ENCODE measurements at places on chromosomes 3 and 15.

- no peak for DNase-seq
Observed at GRCh38 chr3:132563420-132564069, 33.5 kb upstream of the ACKR4 start.

DNA sequence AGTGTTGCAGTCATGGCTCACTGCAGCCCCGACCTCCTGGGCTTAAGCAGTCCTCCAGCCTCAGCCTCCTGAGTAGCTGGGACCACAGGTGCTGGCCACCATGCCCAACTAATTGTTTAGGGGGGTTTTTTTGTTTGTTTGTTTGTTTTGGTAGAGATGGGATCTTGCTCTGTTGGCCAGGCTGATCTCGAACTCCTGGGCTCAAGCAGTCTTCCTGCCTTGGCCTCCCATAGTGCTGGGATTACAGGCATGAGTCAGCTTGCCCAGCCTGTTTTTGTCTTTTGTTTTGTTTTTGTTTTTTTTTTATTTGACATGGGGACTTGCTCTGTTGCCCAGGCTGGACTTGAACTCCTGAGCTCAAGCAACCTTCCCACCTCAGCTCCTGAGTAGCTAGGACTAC is 17.4 kb downstream of the NDUFB5 start:
- no peak for DNase-seq

- peak; percentile 91 for DNase-seq
Observed at GRCh38 chr3:159765030-159765859, 223.4 kb upstream of the IL12A start.

DNA sequence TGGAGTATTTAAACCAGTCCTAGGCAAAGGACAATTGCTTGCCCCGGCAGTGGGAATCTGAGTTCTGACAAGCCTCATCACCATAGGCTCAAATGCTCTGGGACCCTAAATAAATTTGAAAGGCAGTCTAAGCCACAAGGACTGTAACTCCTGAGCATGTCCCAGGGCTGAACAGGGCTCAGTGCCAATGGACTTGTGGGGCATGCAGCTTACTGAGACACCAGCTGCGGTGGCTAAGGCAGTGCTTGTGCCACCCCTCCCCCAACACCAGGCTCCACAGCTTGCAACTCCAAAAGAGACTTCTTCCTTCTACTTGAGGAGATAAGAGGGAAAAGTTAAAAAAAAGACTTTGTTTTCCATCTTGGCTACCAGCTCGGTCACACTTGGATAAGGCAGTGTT is 289.7 kb upstream of the DCBLD2 start:
- DNase-seq = no peak

DNA sequence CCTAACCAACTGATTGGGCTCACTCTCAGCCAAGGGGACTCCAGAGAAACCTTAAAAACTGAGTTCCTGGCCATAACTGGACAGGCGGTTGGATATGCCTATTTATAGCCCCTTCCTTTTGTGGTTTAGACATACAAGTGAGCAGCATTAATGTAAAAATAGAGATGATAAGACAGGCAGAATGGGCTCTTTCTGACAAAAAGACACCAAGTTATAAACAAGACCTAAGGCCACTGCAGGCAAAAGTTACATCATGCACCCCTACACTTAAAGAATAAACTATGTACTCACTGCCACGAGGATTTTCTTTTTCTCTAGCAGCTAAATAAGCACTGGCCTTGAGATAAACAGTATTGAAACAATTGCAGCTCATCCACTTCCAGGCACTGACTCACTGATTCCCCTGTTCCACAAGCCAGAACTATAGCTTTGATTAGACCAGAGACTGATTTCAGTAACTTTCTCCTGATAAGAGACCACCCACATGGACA is 30.1 kb downstream of the SUCNR1 start:
- no peak for DNase-seq

DNA sequence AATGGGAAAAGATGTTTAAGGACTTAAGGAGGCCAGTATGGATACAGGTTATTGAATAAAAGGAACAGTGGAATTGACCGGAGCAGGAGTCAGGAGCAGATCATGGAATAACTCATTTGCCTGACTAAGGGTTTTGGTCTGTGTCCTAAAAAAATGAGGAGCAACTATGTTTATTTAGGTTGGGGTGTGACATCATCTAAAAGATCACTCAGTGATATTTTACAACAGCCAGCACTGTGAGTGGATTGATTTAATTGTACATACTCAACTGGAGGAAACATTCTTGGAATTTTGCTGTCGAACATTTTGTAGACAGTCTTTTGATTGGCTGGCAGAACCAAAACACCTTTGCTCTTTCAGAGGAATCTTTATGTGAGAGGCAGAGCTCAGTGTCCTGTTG is 348.6 kb upstream of the CDIN1 start:
- DNase-seq = peak; percentile 24

DNA sequence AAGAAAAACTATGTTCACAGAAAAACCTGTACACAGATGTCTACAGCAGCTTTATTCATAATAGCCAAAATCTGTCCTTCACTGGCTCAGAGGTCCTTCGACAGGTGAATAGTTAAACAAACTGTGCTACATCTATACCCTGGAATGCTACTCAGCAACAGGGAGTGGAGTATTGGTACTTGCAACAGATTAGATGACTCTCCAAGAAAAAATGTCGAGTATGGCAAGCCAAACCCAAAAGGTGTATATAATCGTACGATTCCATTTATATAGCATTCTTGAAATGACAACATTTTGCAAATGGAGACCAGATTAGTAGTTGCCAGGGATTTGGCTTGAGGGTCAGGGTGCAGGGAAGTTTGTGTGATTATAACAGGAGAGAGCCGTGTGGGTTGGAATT is 22.4 kb upstream of the RGMA start:
- DNase-seq = no peak

GRCh38 chr3:46705751-46706552 is 4.8 kb downstream of the TMIE start:
- no peak for DNase-seq

GRCh38 chr3:178546079-178546478 is 9.8 kb downstream of the KCNMB2 start:
- DNase-seq = no peak

DNA sequence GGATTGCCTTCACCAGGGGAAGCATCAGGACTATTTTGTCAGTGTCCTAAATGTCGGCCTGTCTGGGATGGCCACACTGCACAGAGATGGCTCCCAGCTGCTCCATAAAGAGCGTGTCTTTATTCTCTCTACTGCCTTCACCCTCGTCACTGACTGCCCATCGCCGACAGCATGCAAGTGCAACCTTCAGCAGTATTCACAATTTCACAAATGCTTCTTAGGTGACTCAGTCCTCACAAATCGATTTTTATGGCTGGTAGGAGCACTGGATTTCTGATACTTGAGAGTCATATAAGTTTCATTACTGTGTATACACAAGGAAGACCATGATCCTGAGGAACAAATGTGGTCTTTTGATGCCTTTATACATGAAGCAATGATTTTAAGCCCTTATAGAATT is 1.1 kb upstream of the SSUH2 start:
- no peak for DNase-seq

DNA sequence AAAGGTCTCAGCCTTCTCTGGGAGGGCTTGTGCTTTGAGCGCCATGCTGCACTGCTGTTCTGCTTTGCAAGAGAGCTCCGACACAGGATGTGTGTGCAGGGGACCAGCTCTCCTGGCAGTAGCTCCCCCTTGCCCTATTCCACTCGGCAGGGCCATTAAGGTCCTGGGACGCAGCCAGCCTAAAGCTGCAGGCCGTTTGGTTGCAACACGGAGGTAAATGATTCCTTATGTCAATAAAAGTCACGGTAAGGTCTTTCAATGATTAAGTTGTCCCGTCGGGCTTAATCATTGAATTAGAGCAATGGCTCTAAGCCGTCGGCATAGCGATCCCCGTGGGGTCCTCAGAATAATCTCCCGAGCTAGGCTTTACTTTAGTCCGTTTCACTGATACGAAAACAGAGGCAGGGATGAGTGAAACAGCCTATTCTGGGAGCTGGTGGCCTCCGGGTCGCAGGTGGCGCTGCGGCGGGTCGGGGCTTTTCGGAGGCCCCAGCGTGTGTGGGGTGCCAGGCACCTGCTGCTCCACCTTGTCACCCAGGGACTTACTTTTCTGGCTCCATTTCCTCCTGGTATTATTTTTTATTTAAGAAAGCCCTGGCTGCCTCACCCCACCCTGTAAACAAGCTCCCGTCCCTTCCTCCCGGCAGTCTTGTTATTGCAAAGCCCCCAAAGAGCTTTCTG is 525.2 kb downstream of the OCA2 start:
- no peak for DNase-seq

- peak; percentile 10 for DNase-seq
Observed at GRCh38 chr3:73228437-73228836, 167.0 kb downstream of the EBLN2 start.

DNA sequence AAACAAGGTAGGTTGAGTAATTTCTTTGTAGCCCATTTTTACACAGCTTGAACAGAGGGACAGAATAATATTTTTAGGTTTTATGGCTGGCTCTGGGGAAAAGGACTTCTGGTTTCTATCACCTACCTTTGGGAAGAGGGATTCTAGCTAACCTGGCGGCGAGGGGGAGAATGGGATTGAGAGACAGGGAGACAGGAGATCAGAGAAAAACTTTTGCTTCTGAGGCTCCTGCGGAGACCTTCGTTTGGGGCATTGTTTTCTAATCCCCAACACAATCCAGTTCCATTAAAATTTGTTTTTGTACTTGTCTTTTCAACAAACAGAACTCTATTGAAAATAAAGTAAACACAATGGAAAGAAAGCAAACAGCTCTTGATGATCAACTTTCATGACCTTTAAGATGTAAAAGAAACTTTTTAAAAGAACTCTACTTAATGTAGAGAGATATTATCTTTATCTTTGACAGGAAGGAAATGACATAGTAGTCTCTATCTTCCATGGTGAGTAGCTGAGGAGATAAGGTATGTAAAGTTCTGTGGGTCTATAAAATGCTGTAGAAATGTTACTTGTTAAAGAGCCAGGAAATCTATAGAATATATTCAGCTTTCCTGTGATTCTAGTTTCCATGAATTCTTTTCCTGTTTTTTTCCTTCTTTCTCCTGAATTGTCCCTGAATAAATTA is 37.0 kb upstream of the P2RY1 start:
- DNase-seq = no peak

- DNase-seq = no peak
Observed at GRCh38 chr15:78321041-78321570, 19.0 kb upstream of the CRABP1 start.

- no peak for DNase-seq
Observed at GRCh38 chr3:35849963-35850362, 210.6 kb downstream of the ARPP21 start.

DNA sequence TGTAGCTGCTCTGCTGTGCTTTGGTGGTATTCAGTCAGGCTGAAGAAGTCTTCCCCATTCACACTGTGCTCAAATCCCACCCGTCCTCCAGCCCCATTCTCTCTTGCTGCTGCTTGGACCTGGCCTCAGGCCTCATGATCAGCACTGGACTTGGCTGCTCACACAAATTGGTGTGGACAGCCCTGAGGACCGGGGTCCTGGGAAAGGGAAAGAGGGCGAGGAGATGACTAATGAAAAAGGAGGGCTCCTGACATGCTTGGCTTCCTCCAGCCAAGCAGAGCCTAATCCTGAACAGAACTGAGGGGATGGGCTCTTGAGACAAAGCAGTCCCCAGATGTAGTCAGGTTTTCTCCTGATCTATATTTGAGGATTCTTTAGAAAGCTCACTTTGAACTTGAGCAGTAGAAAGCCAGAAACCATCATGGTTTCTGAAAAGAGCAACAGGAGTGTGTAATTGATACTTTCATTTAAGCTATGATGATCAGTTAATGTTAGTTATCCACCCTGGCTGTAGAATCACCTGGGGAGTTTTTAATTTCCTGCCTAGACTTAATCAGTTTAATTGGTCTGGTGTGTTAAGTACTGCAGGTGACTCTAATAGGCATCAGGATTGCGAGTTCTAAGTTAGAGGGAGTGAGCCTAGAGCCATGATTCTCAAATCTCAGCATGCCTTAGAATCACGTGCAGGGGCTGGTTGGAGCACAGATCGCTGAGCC is 79.4 kb upstream of the THBS1 start:
- DNase-seq = no peak

- DNase-seq = no peak
Observed at GRCh38 chr3:126952983-126953660, 29.8 kb upstream of the PLXNA1 start.
